Thoracic aorta endothelial cell (primary cell): ENCODE measurements at places on chromosomes 16 and 17. TPM values are rescaled to one million over a fixed set of nuclear protein-coding genes. Genes with fewer than 3 reads are reported as not detected.

CXCL16 gene
- total RNA-seq = 2.8 and 5.6 TPM in 2 replicates

ENPP7 gene
- total RNA-seq = not detected in 2 replicates

CRYM gene
- total RNA-seq = not detected in 2 replicates

BEAN1 gene
- not detected in 2 replicates for total RNA-seq

CAVIN1 gene
- total RNA-seq = 947 and 968 TPM in 2 replicates

DCAKD gene
- total RNA-seq = 29.0 and 29.1 TPM in 2 replicates

CD68 gene
- total RNA-seq = 5.5 and 5.8 TPM in 2 replicates
